Activated B cell treated with CpG ODN at 0.5 μM for 24 hours (primary cell): ENCODE measurements at places on chromosomes 16 and 17. TPM values are rescaled to one million over a fixed set of nuclear protein-coding genes. Genes with fewer than 3 reads are reported as not detected.

DNA sequence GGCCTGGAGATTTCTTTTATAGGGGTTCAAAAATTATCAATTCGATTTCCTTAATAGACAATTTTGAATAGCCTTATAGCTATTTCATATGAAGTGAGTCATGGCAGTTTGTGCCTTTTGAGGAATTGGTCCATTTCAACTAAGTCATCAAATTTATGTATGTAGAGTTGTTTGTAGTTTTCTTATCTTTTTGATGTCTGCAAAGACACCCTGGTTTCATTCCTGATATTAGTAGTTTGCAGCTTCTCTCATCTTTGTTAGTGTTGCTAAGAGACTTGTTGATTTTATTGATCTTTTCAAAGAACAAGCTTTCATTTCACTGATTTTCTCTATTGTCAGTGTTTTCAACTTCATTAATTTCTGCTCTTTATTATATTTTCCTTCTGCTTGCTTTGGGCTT, 44.2 kb downstream of the N4BP1 start:
- no peak for DNase-seq

DNA sequence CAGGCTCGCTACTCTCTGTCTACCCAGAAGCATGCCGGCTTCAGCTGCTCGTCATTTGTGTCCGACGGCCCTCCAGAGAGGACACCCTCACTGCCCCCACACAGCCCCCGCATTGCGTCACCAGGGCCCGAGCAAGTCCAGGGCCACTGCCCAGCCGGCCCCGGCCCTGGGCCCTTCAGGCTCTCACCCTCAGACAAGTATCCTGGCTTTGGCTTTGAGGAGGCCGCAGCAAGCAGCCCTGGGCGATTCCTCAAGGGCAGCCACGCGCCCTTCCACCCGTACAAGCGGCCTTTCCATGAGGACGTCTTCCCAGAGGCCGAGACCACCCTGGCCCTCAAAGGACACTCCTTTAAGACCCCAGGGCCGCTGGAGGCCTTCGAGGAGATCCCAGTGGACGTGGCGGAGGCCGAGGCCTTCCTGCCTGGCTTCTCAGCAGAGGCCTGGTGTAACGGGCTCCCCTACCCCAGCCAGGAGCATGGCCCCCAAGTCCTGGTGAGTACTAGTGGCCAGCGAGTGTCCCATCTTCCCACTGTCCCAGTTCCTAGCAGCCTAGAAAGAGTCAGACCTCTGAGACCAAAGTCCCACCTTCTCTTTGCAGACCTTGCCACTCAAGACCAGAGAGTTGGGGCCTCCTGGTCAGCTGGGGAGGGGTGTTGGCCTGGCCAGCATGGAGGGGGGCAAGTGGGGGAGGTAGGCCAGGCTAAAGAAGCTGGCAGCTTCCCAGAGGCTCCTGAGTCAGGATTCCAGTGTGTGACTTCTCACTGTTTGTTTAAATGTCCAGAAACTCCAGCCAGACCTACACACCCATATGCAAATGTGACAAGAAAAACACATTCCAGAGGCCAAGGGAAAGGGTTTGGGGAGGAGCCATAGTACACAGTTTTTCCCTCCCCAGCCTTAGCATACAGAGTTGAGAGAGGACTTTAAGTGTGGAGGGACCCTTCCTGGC, 18.6 kb downstream of the FOXN1 start:
- no peak for DNase-seq

DNA sequence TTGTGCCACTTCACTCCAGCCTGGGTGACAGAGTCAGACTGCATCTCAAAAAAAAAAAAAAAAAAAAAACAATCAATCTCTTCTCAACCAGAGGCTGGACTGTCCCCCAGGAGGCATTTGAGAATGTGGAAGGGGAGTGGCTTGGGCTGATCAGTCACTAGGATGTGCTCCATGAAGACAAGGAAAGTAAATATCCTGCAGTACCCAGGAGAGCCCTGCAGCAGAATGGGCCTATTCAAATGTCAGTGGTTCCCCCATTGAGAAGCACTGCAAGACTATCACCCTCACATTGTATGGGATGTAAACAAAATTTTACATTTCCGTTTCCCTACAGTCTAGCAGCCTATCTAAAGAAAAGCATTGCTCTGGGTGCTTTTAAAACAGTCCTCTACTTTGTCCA, 70.3 kb downstream of the DNAH9 start:
- no peak for DNase-seq

DNA sequence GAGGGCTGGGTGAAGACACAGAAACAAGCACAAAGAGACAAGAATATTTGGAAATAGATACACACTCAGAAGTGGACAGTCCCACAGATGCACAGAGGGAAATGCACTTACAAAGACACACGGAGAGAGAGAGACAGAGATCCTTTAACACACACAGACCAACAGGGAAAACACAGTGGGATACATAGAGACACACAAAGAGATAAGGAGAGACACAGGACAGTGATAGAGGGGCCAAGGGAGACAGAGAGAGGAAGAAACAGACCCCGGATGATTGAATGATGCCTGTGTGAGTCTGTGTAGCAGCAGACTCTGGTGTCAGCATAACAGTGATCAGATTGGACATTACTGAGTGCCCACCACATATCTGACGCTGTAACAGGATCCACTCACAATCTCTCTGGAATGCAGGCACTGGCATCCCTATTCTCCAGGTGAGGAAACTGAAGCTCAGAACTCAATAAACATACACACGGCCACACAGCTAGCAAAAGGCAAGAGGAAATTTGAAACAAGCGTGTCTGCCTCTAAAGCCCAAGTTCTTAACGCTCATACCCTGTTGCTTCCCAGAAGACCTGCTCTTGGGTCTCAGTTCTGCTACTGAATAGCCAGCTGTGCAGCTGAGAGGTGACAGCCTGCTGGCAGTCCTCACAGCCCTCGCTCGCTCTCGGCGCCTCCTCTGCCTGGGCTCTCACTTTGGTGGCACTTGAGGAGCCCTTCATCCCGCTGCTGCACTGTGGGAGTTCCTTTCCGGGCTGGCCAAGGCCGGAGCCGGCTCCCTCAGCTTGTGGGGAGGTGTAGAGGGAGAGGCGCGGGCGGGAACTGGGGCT, 186.3 kb upstream of the NLRP1 start:
- DNase-seq: no peak

DNA sequence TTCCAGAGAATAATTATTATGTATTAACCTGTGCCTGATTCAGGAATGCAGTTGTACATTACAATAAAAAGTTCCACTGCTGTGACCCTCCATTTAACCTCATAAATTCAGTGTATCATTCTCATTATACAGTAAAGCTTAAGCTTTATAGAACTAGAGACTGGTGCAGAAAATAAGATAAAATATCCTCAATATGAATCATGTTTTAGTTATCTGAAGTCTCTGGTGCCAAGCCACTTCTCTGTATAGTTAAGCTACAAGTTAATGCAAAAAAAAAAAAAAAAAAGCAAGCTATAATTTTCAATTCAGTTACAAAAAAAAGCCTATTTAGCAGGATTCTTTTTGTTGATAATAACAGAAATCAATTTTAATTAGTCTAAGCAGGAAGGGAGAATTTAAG, 22.4 kb upstream of the SMIM36 start:
- DNase-seq: no peak

Gene KRT27
- total RNA-seq: not detected in 2 replicates

Gene CBFA2T3
- 50.8 and 63.3 TPM in 2 replicates for total RNA-seq
